ENCODE measurements at places on chromosomes 16 and 17.

DNA sequence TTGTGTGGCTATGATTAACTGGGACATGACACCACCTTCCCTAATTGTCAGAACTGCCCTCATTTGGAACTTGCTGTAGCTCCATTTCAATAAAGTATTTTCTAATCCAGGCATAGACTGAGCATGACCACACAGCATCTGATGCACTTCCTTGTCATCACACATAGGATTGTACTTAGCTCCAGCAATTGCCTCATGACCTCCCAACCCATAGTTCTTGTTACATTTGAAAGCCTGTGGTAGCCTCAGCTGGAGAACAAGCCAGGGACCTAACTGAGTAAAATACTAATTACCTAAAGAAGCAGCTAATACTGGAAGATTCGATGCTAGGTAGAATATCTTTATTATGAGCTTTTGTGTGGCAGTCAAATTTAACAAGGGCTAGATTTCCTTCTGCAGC lies 187.3 kb upstream of the KIF2B start:
- DNase-seq, result no peak

- no peak for DNase-seq
These were observed 362.6 kb downstream of the CNTNAP4 start for GRCh38 chr16:76639685-76640289.

DNA sequence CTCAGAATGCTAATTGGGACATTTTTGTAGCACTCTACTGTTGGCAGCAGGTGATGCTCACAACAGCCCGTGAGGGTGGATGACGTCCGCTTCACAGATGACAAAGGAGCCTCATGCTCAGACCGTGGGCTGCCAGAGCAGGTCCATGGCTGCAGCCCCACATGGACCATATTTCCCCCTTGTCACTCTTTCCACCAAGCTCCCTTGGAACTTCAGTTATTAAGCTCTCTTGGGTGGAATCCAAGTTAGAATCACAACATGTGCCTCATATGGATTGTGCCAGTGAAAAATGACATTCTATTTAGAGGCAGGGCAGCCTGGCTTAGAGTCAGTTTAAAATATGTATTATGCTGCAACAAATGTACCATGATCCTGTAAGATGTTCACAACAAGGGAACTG lies 33.2 kb upstream of the STH start:
- no peak for DNase-seq

DNA sequence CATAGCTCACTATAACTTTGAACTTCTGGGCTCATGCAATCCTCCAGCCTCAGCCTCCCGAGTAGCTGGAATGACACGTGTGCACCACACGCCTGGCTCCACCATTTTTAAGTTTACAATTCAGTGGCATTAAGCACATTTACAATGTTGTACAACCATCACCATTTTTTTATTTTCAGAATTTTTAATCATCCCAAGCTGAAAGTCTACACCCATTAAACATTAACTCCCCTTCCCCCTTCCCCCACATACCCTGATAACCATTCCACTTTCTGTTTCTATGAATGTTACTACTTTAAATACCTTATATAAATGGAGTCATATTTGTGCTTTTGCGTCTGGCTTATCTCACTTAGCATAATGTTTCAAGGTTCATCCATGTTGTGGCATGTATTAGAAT lies 18.0 kb downstream of the NETO2 start:
- DNase-seq, result no peak

DNA sequence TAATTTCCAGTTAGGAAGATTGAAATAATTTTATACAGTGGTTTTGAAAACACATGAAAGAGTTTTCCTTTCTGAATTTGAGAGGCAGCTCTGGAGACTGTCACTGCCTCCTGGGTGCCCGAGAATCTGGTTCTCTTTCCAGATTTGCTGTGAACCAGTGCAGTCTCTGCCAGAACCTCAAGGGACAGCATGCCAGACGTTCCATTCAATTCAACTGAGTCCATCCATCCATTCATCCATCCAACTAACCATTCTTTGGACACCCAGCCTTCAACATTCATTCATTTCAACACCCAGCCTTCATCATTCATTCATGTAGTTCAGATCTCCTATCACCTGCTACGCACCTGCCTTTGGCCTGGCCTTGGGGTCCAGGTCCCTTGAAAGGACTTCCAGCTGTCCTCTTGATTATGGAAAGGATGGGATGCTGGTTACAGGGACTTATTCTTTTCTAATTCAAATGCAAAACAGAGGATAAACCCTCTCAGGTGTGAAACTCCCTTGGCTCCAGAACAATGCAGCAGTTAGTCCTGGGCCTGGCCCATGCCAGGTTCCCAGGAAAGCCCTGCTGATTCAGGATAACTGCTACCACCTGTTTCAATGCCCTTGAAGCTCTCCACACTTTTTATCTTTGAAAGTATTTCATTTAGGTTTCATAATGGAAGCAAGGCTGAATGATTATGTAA lies 68.7 kb downstream of the WSCD1 start:
- DNase-seq, result no peak

- no peak for DNase-seq
These were observed 327.6 kb downstream of the CDH13 start for GRCh38 chr16:82954224-82954929.

- DNase-seq, result no peak
These were observed 48.5 kb upstream of the MARCHF10 start for GRCh38 chr17:62856594-62856993.

- DNase-seq, result no peak
These were observed 5.4 kb upstream of the CNGB1 start for GRCh38 chr16:57976331-57976796.

GRCh38 chr16:84827131-84827574 lies 7.4 kb downstream of the CRISPLD2 start:
- DNase-seq, result no peak

GRCh38 chr17:4706121-4706520 lies 2.2 kb upstream of the PELP1 start:
- no peak for DNase-seq

- no peak for DNase-seq
These were observed 3.3 kb downstream of the CD2BP2 start for GRCh38 chr16:30351586-30352419.

DNA sequence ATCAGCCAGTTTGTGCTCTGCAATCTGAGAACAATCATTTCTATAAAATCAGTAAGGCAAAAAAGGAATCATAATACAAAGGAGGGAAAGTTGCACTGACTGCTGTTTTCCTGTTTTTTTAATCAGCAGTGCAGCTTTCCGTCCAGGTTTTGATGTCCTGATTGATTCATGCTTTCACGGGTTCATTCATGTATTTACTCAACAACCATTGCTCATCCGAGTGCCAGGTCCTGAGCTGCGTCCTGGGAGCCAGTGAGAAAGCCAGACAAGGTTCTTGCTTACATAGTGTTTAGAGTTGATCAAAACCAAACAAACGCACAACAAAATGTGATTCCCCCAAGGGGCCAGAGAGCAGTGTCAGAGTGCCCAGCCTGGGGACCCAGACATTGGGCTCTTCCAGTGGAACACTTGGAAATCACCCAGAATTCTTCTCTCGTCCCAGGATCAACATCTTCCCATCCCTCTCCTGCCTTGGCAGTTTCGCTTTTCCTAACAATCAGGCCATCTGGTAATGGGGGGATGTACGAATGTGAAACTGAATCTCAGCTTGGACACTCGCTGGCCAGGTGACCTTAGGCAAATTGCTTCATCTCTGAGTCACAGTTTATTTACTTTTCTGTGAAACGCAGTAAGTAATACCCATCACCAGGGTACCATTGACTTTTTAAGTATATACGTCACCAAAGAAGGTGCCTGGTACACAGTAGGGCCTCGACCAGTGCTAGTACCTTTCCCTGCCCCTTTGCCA lies 13.3 kb upstream of the C1QL1 start:
- DNase-seq, result no peak

DNA sequence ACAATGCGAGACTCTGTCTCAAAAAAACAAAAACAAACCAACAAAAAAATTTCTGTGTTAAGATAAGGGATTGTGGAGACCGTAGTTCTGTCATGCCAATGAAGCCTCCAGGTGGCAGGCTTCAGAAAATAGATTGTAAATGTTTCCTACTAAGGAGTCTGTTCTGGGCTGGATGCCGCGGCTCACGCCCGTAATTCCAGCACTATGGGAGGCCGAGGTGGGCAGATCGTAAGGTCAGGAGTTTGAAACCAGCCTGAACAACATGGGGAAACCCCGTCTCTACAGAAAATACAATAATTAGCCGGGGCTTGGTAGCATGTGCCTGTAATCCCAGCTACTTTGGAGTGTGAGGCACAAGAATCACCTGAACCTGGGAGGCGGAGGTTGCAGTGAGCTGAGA lies 4.4 kb upstream of the SNX29 start:
- no peak for DNase-seq

GRCh38 chr17:72392056-72393010 lies 271.5 kb downstream of the SOX9 start:
- DNase-seq, result no peak

GRCh38 chr16:62620275-62620674 lies 584.0 kb upstream of the CDH8 start:
- DNase-seq, result no peak

- no peak for DNase-seq
These were observed 246.6 kb upstream of the RPL38 start for GRCh38 chr17:73956595-73957465.

DNA sequence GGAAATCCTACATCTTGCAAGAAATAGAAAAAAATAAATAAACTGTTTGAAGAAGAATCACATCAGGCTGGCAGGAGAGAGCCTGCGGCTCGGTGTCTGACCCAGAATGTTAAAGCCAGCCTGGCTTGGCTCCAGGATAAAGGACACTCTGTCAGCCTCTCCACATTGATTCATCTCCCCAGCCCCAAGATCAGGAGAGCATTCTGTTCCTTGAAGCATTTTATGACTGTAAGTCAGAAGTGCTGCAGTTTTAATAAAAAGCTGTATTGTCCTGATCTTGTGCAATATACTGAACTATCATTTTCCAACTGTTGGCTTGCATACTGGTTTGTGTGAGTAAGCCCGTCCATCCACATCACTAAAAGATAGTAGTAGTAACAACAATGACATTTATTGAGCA lies 426.6 kb downstream of the HAPSTR1 start:
- no peak for DNase-seq

DNA sequence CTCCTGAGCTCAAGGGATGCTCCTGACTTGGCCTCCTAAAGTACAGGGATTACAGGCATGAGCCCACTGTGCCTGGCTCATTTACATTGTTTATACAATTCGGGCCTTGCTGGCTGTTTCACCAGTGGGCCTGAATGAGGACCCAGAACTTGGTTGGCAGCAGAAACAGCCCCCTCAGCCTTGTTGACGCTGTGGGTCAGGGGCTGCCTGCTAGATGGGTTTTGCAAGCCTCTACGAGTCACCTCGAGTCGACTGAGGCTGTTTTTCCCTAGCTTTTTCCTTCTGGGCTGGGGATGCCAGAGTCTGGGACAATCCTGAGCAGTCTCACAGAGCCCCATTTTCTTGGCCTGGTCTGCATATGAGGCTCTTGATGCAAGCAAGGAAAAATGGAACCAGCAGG lies 16.1 kb downstream of the PPL start:
- DNase-seq, result no peak

DNA sequence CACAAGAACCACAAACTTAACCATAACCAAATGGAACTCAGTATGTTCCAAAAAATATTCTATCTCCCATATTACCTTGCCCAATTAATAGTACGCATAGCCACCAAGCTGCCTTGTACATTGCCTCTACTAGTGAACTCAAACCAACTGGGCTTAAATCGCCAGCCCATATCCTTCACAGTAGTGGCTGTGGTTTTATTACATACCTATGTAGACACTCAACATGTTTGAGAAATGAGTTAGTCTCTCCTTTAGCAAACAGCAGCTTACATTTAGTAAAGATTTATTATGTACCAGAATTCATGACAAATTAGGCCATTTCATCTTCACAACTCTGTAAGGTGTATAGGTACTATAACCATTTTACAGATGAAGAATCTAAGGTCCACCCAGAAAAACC lies 41.4 kb downstream of the GRB2 start:
- no peak for DNase-seq

GRCh38 chr17:83101805-83102480 lies 22.5 kb downstream of the METRNL start:
- no peak for DNase-seq

- no peak for DNase-seq
These were observed 1.6 kb downstream of the ZNF598 start for GRCh38 chr16:2008009-2008526.

DNA sequence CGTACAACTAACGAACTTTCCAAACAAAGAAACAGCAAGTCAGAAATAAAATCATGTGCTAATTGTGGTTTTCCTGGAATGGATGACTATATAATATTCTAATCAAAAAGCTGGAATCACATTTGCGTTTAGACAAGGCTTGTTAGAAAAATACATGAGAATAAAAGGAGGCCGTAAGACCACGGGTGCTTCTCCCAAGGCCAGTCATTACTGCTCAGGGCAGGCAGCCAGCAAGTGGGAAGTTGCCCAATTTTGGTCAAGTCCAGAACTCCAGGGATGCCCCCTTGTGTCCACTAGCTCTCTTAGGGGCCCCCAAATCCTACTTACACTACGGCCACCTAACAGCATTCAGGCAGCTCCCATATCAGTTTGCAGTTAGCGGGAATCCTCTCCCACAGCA lies 25.9 kb upstream of the LYRM9 start:
- DNase-seq, result no peak

- no peak for DNase-seq
These were observed 32.8 kb upstream of the BHLHA9 start for GRCh38 chr17:1237471-1237870.

DNA sequence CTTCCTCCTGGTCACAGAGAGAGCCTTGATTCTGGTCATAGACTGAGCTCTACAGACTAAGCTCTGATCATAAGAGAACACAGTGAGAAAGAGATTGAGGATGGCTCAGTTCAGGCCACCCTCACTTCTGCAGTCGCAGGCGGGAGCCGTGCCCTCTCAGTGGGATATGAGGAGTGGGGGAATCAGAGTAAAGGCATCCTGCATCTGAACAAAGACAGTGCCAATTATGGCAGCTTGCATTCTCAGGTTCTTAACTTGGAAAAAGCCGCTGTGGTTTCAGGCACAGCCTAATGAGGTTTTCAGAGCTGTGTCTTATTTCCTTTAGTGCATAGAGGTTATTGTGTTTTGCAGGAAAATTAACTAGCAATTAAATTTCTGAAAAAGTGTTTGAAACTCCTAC lies 134.4 kb upstream of the NLRP1 start:
- DNase-seq, result no peak

DNA sequence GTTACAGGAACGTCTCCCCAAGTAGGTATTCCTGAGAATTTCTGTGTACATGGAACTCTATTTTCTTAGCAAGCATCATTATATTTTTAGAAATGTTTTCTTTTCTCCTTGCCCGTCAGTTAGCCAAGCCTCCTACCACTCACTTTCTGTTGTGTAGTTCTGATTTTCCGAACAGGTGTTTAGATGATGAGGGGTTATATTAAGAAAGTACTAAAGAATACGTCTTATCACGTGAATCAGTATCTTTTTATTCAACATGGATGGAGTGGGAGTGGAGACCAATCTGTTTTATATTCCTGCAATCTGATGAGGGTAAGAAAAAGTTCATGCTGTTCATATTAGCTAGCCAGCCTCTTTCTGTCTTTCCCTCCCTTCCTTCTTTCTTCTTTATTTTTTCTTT lies 29.4 kb downstream of the MSI2 start:
- DNase-seq, result no peak
